ENCODE measurements at places on chromosomes 1 and 21.

- no peak for DNase-seq
These were observed 7.7 kb upstream of the SDC3 start for GRCh38 chr1:30916296-30916695.

GRCh38 chr1:56817716-56818463 lies 1.3 kb downstream of the FYB2 start:
- no peak for DNase-seq

- no peak for DNase-seq
These were observed 4.9 kb downstream of the MDM4 start for GRCh38 chr1:204520834-204521709.

DNA sequence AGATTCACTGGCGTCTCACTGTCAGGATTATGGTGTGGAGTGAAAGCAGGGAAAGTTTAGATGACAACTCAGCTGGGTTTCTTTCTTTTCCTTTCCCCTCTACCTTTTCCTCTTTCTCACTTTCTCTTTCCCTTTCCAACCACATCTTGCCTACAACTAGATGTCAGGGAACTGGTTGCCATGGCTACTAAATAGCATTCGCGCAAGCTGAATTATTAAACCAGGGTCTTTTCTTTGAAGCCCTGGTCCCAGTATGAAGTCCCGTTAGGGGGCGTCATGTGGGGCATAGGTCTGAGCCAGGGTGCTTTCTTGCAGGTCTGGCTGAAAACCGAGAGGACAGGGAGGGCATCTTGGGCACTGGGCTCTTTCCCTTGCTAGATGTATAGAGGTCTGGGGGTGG lies 168.4 kb upstream of the CACNA1E start:
- no peak for DNase-seq

DNA sequence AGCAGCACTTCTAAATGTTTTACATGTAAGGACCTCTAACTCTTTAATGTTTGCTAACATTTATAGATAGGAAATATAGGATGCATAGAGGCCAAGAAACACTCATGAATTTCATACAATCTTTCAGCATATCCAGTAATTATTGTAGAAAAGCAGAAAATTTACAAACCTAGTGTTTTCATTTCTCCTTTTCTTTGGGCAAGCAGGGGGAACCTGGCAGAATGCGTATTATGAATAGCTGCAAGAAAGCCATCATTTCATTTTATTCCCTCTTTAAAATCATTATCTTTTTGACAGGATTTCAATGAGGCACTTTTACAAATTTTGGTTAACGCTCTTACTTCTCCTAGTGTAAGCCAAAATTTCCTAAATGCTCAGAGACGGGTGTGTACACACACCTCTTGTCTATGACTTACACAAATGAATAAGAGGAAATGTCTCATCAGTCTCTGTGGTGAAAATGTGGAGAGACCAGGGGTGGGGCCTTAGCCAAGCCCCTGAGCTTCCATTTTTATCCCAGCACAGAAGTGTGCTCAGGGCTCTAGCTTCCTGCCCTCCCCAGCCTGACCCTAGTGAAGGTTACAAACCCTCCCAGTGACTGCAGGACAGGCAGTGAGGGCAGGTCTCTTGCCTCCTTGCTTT lies 91.6 kb downstream of the LRRC8C start:
- DNase-seq: no peak

- DNase-seq: no peak
These were observed 21.6 kb downstream of the NSUN4 start for GRCh38 chr1:46362158-46362557.

- no peak for DNase-seq
These were observed 2.1 kb upstream of the RGS8 start for GRCh38 chr1:182686446-182686845.
